ENCODE measurements at places on chromosomes 12 and 14. TPM values are rescaled to one million over a fixed set of nuclear protein-coding genes. Genes with fewer than 3 reads are reported as not detected.

IFNG-AS1 gene
- not detected for total RNA-seq

FICD gene
- 3.6 TPM for total RNA-seq

IFI27L1 gene
- 13.6 TPM for total RNA-seq

GLIPR1L1 gene
- total RNA-seq: not detected

ASB2 gene
- total RNA-seq: not detected

SYT10 gene
- not detected for total RNA-seq

DNA sequence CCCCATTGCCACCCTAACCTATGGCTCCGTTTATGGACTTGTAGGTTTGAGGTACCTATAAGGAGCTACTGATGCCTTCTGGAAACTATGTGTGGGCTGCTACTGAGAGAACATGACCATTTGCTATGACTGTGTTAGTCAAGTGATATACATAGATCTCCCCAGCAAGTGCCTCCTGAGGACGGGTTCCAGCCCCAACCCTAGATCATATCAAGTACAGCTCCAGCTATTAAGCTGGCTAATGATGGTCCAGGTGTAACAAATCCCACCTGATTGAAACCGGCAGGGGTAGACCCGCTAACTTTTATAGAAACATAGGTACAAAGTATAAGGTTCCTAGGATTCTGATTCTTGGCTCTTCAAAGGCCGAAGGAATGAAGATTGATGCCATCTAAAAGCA is 23.7 kb downstream of the NINJ2 start:
- DNase-seq: no peak

GRCh38 chr14:100741966-100742365 is 15.3 kb downstream of the DLK1 start:
- no peak for DNase-seq

- peak; percentile 43 for DNase-seq
Observed at GRCh38 chr12:120971299-120972180, 6.8 kb upstream of the HNF1A start.

DNA sequence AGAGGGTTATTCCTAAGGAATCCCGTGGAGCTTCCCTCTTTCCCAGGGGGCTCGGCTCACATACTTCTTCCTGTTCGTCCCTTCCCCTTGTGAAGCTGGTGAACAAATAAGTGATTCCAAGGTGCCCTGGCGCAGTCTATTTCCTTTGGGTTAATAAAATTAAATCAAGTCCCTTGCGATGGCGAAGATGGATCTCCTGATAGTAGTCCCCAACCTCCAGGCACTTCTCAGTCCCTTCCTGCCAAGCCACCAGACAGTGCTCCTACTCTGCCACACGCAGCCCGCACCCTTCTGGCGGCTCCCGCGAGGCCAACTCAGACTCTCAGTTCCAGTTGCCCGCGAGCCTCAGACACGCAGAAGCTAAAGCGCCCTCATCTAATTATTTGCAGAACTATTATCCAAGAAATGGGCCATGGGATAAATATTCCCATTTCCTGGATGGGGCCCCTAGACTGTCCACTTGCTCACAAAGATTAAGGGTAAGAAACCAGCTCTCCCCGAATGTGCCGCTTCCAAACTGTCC is 2.4 kb upstream of the SIX6 start:
- no peak for DNase-seq

DNA sequence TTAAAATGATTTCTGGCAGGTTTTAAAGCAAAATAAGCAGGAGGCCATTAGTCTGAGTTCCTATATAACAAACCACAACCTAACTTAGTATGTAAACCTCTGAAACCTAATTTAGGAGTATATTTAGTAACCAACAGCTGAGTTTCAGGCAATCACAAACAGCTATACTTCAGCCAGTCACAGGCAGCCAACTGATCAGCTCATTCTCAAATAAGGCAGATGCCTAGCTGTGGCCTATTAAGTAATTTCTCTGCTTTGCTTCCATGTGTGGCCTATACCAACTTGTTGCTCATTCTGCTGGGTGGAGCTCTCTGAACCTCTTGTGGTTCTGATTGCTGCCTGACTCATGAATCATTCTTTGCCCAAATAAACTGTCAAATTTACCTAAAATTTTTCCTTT is 408.9 kb upstream of the FBXO33 start:
- DNase-seq: no peak

DNA sequence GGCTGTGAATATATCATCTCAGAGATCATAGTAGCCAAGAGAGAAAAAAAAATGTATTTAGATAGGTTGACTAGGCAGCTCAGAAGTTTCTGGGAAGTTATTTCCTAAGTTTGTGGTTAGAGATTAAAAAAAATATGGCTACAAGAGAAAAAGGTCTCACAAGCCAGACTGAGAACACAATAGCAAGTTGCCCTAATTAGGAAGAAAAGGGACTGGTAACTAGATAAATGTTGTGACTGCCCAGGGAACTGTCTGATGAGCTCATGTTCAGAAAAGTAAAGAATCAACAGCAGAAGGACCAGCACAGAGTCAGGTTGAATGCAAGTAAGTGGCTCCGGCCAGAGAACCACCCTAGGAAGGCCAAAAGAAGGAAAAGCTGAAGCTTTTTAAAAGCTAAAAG is 256.6 kb downstream of the PRKD1 start:
- no peak for DNase-seq

- DNase-seq: no peak
Observed at GRCh38 chr12:100986595-100987547, 192.3 kb downstream of the ANO4 start.

DNA sequence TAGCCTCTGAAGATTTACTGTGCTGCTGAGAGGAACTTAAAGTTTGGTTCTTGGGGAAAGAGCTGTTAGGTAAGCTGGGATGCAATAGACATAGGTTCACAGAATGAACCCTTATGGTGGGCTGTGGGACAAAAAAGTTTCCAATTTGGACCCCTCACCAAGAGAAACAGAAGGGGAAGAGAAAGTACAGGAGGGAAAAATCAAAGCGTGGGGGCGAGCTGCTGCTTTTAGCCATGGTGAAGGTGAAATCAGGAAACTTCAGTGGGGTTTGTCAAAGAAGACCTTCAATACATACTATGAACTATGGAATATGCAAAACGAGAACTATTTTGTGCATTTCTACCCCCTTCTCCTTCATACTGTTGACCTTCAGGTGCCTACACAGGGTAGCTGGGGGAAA is 10.6 kb upstream of the NINJ2 start:
- DNase-seq: no peak
